ENCODE measurements at places on chromosomes 13 and 19.
A peak's percentile ranks its signal among the peaks of the same experiment; 100 is the strongest.

DNA sequence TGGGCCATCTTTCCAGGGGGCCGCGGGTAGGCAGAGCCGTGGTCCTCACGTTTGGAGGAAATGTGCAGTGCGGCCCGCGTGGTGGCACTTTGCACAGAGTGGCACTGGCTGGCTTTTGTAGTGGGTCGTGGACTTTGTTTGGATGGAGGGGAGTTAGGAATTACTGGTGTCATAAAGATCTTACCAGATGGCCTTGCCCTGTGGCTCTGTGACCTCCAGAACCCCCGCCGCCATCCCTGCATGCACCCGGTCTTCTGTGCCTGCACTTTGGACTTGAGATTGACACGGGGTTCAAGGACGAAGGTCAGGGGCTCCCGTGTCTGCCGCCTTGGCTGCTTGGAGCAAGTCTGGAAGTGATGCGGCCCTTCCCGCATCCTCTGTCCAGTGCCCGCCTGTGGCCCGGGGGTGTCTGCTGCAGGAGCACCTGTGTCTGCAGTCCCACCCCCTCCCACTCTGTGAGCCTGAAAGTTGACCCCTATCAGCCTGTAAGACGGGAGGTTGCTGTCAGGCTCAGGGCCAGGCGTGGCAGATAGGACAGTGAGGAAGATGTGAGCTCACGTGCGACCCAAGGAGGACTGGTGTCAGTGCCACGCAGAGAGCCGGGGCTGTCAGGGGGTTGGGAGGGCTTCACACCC lies 2.2 kb downstream of the GNA11 start:
- DNase-seq, result peak; percentile 56

DNA sequence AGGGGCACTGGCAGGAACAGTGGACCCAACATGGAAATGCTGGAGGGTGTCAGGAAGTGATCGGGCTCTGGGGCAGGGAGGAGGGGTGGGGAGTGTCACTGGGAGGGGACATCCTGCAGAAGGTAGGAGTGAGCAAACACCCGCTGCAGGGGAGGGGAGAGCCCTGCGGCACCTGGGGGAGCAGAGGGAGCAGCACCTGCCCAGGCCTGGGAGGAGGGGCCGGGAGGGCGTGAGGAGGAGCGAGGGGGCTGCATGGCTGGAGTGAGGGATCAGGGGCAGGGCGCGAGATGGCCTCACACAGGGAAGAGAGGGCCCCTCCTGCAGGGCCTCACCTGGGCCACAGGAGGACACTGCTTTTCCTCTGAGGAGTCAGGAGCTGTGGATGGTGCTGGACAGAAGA lies 4.1 kb downstream of the KLK2 start:
- no peak for DNase-seq

GRCh38 chr13:36850790-36851438 lies 31.9 kb downstream of the RFXAP start:
- DNase-seq, result no peak

DNA sequence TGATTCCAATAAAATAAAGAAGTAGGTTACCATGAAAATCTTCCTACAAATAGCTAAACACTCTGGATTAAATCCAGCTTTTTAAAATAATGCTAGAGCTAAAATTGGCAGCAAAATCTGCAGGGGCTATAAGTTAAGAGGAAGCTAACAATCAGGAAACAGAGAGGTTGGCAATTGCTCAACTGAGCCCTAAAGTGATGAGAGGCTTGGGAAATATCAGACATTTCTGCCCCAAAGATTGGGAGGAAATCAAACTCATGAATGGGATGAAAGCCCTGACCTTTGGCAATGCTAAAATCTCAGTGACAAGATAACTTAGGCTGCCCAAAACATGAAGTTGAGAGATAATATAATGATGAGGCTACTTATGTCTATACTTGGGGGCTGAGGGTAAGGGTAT lies 1437.9 kb downstream of the EFNB2 start:
- no peak for DNase-seq

DNA sequence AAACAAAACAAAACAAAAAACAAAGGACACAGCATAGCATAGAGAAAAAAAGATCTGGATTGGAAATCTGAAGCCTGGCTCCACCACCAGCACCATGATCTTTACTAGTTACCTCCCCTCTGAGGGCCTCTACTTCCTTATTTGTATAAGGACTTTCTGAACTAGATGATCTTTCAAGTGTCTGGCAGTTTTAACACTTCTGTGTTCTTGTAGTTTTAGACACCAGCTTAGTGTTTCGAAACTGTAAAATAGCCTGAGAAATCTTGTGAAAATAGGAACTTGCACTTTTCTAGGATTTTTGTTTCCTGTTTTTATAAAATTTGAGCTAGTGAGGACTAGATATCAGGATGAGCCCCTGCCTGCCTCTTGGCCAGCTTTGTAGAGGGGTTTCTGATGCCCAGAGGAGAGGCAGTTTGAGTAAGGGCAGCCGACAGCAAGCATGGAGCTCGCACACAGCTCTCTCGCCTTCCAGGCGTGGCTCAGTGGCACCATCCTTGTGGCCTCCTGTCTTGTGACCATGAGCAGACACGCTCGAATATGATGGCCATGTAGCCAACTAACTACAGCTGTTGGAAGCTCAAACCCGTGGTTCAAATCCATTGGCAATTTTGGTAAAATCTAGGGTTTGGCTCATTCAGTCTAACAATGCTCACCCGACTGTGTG lies 319.0 kb downstream of the KCNRG start:
- DNase-seq, result no peak

DNA sequence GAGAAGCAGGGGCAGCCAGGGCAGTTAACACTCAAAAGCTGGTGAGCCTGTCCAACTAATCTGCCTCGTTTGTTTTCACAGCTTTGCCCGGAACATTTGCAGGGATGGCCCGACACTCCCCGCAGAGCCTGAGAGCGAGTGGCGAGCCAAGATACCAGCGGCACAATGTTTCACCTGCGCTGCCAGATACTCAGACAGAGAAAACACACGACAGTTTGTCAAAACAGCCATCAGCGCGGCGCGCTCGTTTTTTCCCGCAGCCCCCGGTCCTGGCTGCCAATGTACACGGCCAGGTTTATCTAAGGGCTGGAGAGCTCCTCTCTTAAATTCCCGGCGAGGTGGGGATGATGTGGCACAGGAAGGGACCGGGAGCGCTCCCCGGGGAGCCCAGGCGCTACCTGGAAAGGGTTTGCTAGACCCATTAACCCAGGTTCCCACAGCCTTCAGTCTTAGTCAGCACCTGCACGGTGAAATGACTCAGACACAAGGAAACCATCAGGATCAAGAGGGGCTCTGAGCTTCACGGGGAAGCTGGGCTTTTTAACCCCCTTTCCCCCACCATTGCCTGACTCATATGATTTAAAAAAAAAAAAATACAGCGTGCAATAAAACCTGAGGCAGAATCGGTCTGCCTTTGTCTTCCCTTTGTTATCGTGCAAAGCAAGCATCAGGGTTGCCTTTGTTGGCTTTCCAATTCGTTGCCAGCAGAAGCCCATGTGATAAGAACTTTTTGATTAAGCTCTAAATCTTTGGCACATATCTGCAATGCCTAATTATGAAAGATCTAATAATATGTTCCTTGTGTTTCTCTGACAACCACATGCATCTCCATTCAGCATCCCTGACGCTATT lies 186.2 kb downstream of the EFNB2 start:
- DNase-seq, result peak; percentile 69

DNA sequence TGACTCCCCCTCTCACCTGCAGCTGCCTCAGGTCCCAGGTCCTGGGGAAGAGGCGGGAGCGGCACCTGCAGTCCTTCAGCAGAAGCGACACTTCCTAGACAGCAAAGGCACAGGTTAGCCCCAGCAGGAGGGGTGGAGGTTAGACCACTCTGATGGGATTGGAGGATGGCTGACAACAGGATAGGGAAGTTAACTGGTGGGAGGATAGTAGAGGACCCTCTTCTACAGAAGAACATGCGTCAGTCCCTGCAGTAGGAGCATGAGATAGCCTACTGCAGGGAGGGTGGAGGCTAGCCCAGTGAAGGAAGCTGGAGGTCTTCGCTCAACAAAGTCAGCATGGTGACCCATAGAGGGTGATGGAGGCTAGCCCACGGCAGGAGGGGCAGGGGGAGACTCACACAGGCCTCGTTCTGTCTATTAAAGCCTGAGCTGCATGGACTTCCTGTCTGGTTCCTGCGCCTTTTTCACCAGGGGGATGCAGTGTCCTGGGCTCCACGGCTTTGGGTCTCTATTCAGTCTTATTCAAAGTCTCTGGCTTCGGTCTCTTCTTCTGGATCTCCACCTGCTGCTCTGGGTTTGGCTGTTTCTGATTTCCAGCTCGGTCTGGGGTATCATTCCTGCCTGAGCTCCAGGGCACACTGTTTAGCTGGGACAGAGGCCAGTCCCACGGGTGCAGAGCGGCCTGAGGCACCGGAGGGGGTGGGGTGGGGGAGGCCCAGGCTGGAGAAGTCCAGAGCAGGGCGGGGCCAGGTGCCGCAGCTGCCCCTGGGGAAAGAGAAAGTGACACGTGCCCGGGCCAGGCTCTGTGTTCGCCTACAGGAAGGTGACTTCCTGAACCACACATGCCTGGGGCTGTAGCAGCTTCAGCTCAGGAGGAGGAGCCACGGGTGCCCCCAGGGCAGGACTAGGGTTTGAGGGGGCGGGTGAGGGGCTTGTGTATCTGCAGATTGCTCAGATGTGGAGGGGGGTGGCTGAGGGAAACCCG lies 7.3 kb downstream of the IFNL3 start:
- DNase-seq, result peak; percentile 93

GRCh38 chr19:6890938-6891337 lies 3.6 kb downstream of the ADGRE1 start:
- no peak for DNase-seq

GRCh38 chr13:44908712-44909111 lies 80.6 kb downstream of the NUFIP1 start:
- DNase-seq, result no peak

DNA sequence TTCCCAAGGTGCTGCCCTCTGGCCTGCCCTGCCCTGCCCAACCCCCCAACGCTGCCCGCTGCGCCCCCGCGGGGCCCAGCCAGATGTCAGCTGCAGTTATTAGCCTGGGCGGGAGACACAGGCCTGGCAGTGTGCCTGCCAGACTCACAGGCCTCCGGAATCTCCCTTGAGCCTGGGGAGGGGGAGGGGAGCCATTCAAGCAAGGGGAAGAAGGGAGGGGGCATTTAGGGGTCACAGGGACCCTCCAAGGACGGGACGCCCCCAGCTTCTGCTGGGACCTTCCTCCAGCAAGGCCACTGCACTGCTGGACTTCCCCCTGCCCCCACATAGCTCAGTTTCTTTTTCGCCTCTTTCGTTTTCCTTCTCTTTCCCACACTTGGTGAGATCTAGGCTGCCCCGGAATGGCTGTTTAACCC lies 2.6 kb upstream of the JUNB start:
- peak; percentile 91 for DNase-seq

- DNase-seq, result no peak
Observed at GRCh38 chr19:31772915-31773314, 423.7 kb upstream of the TSHZ3 start.

- DNase-seq, result no peak
Observed at GRCh38 chr13:28408863-28409262, 86.1 kb downstream of the FLT1 start.

Data from upper lobe of right lung (tissue), 1 donor.